Adipocyte (in vitro differentiated cells): ENCODE measurements at places on chromosomes 12 and 14.

GRCh38 chr14:94041551-94042346 lies 15.6 kb downstream of the OTUB2 start:
- no peak for DNase-seq

DNA sequence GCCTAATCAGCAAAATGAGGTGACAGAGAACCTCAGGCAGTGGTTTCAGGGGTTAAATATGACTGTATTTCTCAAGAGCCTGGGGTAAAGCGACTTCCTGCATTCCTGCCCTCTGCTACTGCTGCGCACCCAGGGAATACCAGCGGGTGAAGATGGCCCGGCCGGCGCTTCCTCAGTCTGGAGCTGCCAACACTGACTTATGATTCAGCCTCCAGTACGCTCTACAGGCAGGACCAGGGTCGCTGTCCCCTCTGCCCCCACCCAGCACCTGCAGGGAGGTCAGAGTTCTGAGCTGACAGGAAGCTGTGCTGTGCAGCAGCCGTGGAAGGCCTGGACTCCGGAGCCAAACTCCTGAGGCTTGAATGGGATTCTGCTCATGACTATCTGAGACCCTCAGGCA lies 127.9 kb downstream of the PIWIL1 start:
- DNase-seq = no peak

GRCh38 chr12:116607039-116607438 lies 47.9 kb downstream of the MAP1LC3B2 start:
- DNase-seq = no peak

GRCh38 chr12:120367233-120367923 lies 1.6 kb downstream of the MSI1 start:
- peak; percentile 39 for DNase-seq

DNA sequence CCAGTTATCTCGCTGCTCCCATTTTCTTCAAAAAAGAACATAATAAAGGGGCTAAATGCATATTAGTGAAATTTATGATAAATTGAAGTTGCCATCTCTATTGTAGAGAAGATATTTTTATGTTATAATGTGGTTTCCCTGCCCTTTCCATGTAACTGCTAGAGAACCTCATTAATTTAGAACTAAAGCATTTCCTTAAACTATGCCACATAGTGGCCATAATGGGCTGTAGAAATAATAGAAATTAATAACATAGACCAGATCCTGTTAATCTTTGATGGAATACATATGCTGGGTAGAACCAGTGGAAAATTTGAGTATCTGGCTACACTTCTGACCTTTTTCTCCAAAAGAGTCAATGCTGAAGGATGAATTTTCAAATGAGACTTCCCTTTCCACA lies 376.7 kb downstream of the PDZRN4 start:
- no peak for DNase-seq

DNA sequence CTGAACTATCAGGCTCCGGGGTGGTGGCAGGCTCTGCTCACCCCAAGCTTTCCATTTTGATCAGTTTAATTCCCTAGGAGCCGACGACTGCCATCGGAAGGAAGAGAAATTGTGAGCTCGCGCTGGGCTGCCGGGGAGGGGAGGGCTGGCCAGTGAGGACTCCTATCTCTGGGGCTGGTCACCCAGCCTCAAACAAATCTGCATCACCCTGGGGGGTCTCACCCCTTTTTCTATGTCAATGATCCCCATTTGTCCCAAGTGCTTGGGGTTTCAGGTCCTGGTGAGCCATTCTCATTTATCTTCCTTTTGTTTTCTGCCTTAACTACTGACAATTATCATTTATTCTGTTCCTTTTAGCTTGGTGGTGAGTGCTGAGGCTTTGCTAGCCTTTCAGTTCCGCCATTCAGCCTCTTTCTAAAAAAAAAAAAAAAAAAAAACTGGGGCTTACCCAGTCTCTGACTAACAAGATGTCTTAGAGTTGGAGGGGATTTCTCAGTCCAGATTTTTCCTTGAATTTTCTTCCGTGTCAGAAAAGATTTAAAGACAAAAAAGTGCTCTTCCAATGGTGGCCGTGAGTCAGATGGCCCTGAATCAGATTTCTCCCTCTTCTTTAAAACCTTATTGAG lies 22.8 kb upstream of the USP44 start:
- no peak for DNase-seq

DNA sequence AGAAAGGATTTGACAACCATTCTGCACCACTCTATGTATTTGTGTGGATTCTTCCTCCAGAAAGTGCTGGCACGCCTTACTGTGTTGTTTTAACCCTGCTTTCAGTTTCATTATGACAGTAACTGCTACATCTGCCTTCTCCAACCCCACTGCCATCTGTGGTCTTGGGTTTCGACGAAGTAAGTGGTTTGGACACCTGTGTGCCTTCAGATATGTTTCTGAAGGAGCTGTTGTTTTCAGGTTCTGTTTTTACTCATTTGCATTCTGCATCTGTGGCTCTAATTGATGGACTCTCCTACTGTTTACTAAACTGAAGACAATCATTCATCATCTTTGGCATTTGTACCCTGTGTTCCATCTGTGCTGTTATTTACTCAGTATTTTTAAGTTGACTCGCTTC lies 4.1 kb downstream of the TSHR start:
- DNase-seq = no peak

- no peak for DNase-seq
These were observed 36.4 kb downstream of the TMPO start for GRCh38 chr12:98551787-98552186.

GRCh38 chr12:116490471-116490870 lies 68.7 kb upstream of the MAP1LC3B2 start:
- DNase-seq = no peak

DNA sequence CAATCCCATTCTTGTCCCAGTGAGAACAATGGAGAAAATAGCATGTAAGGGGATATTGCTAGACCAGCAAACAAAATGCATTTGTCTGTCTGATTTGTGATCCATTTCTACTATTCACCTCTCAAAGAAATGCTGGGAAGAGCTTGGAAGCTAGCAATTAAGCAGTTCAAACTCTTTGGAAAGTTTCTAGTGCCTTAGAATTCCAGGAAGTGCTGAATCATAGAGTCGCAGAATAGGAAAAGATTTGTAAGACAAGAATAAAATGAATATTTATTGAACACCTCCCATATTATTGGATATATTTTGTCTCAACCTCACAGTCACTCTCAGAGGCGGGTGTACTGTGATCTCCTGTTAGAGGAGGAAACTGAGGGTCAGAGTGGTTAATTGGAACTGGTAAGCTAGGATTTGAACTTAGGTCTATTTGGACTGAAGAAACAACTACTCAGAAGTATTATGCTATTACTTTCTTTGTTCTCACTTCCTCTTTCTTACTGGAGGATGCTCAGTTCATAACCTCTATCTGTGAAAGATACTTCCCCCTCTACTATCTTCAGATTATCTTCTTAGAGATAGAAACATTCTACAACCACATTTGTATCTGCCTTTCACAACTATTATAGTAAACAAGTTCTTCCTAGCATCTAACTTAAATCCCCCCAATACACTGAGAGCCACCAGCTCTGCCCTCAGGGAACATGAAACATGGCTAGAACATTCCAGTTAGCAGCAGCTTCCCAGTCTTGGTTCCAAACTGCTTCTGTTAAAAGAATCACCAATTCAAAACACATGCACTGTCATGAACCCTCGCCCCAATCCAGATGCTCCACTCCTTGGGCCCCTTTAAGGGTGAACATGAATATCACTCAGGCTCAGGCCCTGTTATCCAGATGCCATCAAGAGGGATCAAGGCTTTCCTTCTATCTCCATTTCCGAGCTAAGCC lies 64.2 kb downstream of the DRAM1 start:
- peak; percentile 21 for DNase-seq

GRCh38 chr14:61925043-61925442 lies 162.8 kb downstream of the SNAPC1 start:
- peak; percentile 52 for DNase-seq

DNA sequence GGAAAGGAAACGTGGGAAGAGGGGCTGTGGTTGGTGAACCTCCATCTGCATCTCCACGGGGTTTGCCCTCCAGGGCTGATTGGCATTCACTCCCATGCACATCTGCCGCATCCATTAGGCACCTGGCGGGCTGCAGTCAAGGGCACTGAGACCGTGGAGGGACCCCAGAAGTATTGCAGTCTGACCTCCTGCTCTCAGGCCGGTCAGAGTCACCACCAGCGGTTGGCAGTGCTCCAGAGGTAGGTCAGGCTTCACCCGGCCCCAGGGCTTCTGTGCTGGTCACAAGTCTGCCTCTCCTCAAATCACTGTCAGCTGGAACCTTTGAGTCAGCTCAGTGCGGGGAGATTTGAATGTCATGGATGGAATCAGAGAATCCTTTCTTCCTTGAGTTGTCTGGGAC lies 132.3 kb downstream of the PAPOLA start:
- no peak for DNase-seq

- no peak for DNase-seq
These were observed 3.9 kb upstream of the AMHR2 start for GRCh38 chr12:53419756-53420155.

DNA sequence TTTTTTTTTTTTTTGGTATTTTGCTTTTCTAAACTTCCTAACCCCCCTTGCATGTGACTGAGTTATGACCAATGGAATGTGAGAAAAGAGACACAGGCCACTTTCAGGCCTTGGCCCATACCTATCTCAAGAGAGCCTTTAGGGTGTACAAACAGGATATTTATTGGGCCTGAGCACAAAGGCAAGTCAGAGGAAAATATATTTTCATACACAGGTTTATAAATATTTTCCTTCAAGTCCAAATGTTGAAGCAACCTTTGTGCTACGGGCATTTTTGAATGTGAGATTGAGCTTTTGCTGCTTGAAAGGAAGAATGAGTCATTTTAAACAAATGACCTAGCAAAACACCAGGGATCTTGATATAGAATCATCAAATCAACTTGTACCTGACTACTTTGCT lies 228.6 kb upstream of the E2F7 start:
- peak; percentile 22 for DNase-seq

GRCh38 chr12:122643207-122643805 lies 59.9 kb downstream of the HCAR2 start:
- no peak for DNase-seq

- DNase-seq = no peak
These were observed 20.1 kb upstream of the LDHB start for GRCh38 chr12:21677622-21678277.

DNA sequence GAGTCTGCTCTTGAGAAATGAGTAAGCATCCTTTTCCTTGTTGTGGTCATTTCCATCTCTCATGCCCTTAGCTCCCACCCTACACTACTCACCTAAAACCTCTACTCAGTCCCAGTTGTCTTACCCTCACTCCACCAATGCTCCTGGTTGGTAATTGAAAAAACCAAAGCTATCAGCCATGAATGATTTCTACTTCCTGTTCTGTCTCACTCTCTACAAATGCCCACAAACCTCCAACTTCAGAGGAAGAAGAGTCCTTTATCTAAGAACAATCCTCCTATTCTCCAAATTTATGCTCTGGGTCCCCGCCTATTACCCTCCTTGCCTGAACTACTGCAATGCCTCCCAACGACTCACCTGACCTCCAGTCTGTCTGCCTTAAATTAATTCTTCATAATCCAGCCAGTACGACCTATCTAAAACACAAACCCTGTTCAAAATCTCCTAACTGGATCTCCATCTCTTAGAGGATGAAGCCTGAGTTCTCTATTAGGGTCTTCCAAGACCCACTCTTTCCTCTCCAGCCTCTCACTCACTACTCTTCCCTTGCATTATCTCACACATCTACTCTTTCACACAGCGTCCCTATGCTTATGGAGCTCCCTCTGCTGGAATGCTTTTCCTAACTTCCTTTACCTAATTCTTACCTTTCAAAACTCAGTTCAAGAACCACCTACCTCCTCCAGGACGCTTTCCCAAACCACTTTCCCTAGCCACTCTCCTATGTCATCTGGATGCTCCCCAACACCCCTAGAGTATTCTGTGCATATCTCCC lies 2.2 kb downstream of the DHRS1 start:
- peak; percentile 31 for DNase-seq

DNA sequence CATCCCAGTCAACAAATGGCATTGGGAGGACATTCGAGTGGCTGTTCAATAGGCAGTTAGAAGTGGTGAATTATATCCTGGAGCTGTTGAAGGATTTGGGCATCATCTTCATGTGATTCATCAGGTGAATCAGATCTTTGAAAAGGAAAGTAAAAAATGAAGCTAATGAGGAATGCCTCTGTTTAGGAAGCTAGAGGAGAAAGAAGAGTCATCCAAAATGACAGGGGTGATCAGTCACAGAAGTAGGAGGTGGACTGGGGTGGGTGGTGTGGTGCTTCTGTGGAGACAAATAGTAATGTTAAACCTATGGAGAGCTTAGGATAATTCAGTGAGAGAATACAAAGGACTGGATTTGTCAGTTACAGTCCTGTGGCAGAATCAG lies 32.7 kb downstream of the DIP2B start:
- DNase-seq = no peak

- DNase-seq = no peak
These were observed at the start of gene JPH4 for GRCh38 chr14:23578560-23579310. Gene JPH4 (minus strand): TSS chr14:23578790. CDS start chr14:23577453, 1,337 bp downstream.

GRCh38 chr14:89435492-89435891 lies 18.5 kb upstream of the FOXN3 start:
- no peak for DNase-seq

DNA sequence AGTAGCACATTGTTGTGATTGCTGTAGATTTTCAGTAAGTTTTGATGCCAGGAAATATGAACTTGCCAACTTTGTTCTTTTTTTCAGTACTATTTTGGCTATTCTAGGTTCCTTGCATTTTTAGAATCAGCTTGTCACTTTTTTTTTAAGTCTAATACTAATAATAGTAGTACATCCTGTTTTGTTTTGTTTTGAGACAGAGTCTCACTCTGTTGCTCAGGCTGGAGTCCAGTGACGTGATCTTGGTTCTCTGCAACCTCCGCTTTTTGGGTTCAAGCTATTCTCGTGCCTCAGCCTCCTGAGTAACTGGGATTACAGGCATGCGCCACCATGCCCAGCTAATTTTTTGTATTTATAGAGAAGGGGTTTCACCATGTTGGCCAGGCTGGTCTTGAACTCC lies 16.5 kb downstream of the PWP1 start:
- DNase-seq = no peak

- DNase-seq = no peak
These were observed 1305.0 kb downstream of the LRFN5 start for GRCh38 chr14:42911642-42912041.

DNA sequence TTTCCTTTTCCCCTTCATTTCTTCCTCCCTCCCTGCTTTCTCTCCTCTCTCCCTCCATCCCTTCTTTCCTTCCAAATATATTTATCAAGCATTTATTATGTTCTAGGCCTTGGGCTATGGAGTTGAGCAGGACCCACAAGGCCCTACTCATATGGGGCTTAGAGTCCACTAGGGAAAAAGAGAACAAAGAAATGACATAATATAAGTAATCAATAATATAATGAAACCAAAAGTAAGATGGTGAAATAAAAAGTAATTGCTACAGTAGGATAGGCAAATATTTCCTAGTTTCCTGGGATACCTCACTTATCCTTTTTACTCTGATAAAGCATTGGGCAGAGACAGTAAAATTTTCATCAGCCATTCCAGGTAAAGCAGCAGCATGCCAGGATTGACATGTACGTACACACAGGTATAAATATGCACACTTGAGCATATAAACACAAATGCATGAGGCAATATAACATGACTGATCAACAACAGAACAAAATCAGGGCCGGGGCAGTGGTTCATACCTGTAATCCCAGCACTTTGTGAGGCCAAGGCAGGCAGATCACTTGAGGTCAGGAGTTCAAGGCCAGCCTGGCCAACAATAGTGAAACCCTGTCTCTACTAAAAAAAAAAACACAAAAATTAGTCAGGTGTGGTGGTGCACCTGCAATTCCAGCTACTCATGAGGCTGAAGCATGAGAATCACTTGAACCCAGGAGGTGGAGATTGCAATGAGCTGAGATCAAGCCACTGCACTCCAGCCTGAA lies 35.5 kb upstream of the CSRP2 start:
- DNase-seq = no peak

- DNase-seq = no peak
These were observed 10.7 kb upstream of the RTRAF start for GRCh38 chr14:51978681-51979085.

- no peak for DNase-seq
These were observed 94.1 kb downstream of the NINJ2 start for GRCh38 chr12:569091-569676.
